ENCODE measurements at places on chromosomes 3 and 15. TPM values are rescaled to one million over a fixed set of nuclear protein-coding genes. Genes with fewer than 3 reads are reported as not detected.

- DNase-seq: no peak
Measured at GRCh38 chr3:105927741-105928140, 58.9 kb upstream of the CBLB start.

GRCh38 chr3:13498354-13499060 lies 18.4 kb downstream of the HDAC11 start:
- no peak for DNase-seq

The UTS2B gene
- total RNA-seq: 0.69 TPM

The MKRN3 gene
- not detected for total RNA-seq

The DISP2 gene
- total RNA-seq: 0.40 TPM

GRCh38 chr3:15384510-15385237 lies 42.7 kb downstream of the METTL6 start:
- no peak for DNase-seq

The TMEM43 gene
- 58.6 TPM for total RNA-seq

DNA sequence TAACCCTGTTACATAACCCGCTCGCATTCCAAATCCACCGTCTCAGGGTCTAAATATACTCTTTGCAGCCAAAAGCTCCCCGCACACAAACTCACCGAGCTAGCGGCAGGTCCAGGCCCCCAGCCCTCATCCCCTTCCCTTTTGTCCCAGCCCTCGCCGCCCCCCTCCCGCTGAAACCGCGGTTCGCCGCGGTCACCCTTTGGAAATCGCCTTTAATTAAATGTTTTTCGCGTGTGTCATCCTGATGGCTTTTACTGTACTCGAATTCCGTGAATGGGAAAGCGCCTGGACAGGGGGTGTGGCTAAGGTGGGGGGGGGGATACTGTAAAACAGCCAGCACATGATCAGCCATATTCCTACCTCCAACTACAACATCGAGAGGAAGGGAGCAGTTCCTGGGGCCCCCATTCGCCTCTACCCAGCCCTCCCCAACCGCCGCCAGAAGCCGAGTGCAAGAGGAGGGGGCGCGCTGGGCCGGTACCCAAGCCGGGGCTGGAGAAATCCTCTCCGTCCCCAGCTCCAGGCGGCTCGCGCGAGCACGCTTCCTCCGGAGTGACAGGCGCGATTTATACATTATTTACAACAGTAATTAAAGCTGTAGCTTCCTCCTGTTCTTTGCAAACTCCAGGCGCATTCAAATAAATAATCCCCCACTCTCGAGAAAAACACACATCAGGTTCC lies 1.7 kb downstream of the RORA start:
- DNase-seq: no peak

Data from epithelial cell of proximal tubule (primary cell).